ENCODE measurements at places on chromosomes 11 and 22.

DNA sequence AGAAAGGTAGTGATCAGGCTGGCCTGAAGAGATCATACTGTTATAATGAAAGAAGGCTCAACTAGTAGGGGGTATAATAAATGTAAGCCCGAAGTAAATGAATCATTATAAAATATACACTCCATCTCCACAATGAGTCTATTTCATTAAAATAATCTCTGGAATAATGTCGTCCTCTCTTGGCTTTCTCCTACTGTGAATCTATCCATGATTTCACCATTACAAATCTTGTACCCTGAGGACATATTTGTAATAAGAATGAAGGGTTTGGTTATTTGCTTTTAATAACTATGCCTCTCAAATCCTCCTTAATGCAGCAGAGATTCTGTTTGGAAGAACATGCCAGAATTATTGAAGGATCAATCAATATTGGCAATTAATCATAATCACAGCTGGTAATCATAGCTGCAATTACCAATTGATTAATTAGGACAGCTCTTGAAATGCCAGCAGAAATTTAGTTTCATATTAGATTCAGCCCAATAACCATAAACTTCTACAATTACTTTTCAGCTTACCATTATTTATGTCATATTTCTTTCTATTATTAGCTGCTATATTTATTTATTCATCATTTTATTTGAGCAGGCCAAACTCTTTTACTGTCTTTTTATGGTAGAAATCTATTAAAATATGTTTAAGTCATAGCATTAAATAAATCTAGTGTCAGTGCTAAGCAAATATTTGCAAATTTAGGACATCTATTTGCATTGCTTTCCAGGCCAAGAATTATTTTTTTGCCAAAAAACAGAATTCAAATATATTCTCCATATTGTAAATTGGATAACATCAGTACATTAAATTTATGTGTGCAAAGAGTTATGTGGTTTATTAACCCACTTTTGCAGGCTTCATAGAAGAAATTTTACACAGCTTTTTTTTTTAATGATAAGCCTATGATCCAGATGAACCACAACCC, 588.4 kb upstream of the LRRC4C start:
- DNase-seq = no peak

DNA sequence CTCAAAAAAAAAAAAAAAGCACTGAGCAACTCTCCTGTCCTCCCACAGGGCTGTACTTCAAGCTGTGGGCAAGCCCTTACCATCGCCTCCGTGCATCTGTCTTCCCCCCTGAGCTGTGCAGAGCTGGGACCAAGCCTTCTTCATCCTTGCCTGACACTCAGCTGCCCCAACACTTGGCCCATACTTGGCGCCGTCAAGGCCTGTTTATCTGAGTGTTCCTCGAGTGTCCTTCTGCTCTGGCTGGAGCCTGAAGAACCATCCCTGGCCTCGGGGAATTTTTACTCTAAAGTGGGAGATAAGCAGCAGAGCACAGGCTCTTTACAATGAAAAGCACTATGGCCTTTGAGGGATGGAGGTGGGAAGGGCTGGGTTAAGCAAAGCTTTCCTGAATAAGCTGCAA, 1.6 kb upstream of the TIRAP start:
- DNase-seq = no peak

- no peak for DNase-seq
These were observed 49.8 kb upstream of the PPARA start for GRCh38 chr22:46100401-46101105.

DNA sequence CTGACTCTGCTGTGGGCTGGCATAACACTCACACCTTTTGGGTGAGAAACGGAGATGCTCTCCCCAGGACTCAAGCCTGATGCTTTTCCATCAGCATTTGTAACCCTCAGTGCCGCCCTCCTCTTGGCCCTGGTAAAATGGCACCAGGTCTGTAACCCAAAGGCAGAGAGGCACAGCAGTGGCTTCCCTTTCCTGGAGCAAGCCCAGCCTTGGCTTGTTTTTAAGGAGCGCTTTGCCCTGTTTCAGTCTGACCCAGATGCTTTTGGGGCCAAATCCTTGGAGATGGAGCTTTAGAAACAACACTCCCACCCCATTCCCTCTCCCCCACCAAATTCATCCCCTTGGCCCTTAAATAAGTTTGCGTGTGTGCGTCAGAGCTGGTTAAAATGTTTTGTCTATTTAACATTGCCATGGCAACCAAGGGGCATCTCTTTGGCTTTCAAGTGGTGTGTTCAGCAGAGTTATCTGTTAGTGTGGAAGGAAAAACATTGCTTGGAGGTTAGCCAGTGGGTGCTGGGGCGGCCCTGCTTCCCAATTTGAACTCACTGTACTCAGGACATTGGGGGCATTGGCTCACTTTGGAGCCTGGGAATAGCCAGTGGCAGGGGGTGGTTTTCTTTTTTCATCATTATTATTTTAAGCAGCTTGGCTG, 134.1 kb downstream of the NAV2 start:
- DNase-seq = no peak

GRCh38 chr22:42977569-42977968, 37.4 kb downstream of the PACSIN2 start:
- no peak for DNase-seq

GRCh38 chr22:20946080-20946986, 20.7 kb upstream of the AIFM3 start:
- DNase-seq = no peak

GRCh38 chr11:83166193-83166866, 9.4 kb downstream of the PCF11 start:
- no peak for DNase-seq

DNA sequence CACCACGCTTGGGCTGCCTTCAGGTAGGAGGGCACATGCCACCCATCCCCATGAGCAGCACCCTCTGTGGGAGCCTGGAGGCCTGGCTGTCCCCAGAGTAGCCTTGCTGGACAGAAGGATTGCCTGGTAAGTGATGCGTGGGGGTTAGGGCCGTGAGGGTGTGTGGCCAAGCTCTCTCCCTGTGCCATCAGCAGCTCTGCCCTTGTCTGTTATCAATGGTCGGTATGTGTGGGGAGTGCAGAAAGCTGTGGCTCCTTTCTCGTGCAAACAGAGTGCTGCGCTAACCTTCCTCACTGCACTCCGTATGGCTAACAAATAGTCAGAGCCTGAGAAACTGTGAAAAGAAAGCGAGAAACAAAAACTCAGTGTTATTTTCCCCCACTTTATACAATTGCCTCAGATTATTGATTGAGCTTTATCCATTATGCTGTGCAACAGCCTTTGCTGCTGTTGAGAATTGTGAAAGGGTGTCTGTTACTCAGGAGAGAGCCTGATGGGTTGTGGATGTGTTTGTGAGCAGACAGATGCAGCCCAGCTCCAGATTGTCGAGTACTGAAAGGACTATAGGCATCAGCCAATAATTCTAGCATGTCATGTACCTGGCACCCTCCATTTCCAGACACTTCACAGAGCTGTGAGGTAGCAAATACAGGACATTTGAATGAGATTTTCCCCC, 432.2 kb downstream of the NTM start:
- no peak for DNase-seq

DNA sequence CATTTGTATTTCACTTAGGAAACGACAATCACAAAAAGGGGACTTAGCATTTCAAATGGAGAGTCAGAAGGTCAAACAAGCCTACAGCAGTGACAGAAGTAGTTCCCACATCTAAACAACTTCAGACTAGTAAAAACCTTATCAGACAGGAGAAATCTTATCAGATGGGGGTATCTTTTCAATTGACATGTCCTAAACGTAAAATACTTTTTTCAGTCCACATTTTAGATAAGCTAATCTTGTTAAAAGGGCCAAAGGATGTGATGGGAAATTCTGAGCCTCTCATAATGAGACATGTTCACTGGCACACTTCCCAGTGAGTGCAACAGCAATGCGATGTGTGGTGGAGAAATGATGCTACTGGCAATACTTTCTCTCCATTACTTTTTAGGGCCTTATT, 2.4 kb downstream of the MAPK1 start:
- DNase-seq = no peak

DNA sequence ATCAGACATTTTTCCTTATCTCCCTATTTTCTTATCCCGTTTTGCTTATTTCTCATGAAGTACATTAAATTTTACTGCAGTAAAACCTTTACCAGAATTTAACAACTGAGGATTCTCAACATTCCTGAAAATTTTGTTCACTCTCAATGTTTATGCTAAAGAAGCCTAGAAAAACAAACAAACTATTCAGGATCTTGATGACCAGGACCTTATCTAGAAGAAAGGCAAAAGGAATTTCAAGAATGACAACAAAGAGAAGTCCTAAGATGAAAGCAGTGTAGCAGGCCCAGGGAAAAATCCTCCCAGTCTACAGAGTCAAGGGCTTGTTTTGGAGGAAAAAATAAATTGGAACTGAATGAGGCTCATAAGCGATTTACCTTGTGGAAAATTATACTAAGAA, 283.3 kb upstream of the ARHGAP42 start:
- no peak for DNase-seq

- no peak for DNase-seq
These were observed 5.6 kb upstream of the PLXNB2 start for GRCh38 chr22:50313021-50313420.

GRCh38 chr11:62669420-62670161, 1.9 kb upstream of the UQCC3 start:
- no peak for DNase-seq

- DNase-seq = no peak
These were observed 7.4 kb downstream of the SMPD1 start for GRCh38 chr11:6397636-6398035.

- DNase-seq = no peak
These were observed 9.7 kb upstream of the IL17REL start for GRCh38 chr22:50022171-50022819.

GRCh38 chr11:88697139-88697538, 359.6 kb upstream of the CTSC start:
- no peak for DNase-seq

DNA sequence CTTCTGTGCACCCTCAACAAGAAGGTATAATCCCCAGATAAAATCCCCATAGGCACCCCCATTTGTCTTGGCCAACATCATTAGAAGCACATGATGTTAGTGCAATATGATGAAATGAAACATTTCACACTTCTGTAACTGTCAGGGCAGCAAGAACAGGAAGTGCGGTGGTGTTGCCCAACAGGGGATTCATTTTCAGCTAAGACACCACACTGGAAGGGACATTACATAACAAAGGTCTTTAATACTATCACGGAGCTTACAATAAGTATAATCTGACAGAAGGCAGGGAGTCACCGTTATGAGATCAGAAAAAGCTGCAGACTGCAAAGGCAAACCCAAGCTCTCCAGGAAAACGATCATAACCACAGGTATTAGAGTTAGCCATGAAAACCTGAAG, 2.0 kb downstream of the OR52W1 start:
- DNase-seq = no peak

- DNase-seq = no peak
These were observed 6.1 kb downstream of the MRPL11 start for GRCh38 chr11:66432597-66432996.

- no peak for DNase-seq
These were observed 18.0 kb upstream of the ARHGAP32 start for GRCh38 chr11:129209891-129210830.

DNA sequence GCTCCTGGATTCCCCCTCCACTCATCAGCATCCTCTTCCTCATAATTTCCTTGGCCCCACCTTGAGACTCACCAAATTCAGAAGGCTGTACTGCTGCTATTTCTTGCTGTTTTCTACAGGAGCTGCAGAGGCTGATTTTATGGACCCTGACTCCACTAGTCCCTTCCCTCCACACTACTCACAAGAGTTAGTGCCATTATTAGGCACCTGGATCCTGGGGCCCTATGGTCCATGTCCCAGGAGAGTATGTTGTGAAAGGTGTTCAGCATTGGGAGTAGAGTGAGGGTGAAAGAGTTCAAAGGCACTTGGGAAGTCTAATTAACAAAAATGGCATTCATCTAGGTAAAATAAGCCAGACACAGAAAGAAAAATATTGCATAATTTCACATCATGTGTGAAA, at the start of gene OR56A4:
Gene OR56A4 (minus strand): TSS at position 101 of the 400 bp plus-strand sequence. CDS start 3,954 bp downstream, outside the sequence.
- DNase-seq = no peak

GRCh38 chr11:59200423-59200746, 12.3 kb downstream of the MPEG1 start:
- DNase-seq = no peak

- no peak for DNase-seq
These were observed 13.3 kb downstream of the ARHGAP1 start for GRCh38 chr11:46686886-46687795.

GRCh38 chr11:113568566-113568965, 93.4 kb upstream of the DRD2 start:
- no peak for DNase-seq

- no peak for DNase-seq
These were observed 49.3 kb upstream of the HMGXB4 start for GRCh38 chr22:35208003-35208402.

DNA sequence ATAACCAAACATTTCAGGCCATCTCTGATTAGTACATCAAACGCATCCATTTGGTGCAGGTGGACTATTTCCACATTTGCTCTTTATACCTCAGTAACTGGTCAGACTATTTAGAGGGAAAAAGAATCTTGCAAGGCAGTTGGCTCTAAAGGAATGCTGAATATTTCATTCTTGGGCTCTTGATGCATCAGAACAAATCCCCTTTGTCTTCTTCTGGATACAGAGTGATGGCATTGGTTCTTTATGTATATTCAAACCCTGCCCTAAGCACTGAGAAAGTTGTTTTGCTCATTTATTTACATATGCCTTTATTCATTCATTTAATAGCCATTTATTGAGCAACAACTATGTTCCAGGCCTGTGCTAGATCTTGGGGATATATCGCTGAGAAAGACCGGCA, 31.1 kb upstream of the RAB30 start:
- no peak for DNase-seq

DNA sequence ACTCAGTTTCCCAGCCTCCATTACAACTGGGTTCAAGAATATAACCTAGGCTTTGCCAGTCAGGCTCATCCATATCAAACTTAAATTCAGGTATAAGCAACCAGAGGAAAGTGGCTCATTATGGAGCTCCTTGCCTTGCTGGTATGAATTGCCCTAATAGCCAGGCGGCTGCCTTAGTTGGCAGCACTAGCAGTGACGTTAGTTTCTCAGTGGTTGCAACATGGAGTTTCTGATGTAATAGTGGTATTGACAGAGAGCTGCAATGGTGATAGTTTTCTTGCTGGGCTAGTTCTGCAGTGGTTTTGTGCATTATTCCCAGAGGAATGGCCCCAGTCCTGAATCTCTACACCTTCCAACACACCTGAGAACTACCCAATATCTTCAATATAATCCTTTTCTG, 3.8 kb upstream of the TMEM123 start:
- no peak for DNase-seq

GRCh38 chr11:76824980-76825725, 35.6 kb upstream of the ACER3 start:
- DNase-seq = no peak

GRCh38 chr11:3926458-3927095, 71.1 kb downstream of the STIM1 start:
- no peak for DNase-seq

DNA sequence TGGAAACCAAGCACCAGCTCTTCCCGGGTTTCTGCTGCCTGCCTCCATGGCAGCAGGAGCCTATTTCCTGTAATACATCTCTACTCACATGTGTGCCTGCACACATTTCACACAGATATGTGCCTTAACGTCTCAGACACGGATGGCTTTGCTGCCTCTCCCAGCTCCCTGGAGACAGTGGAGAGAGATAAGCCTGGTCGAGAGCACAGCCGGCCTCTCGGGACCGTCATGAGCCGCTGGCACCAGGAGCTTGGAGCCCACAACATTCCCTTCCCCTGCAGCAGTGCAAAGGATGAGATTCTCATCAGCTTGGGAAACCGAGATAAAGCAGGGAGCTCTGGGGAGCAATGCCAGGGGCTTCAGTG, 587.7 kb downstream of the BRD1 start:
- no peak for DNase-seq
